ENCODE measurements at places on chromosomes 2 and 18. TPM values are rescaled to one million over a fixed set of nuclear protein-coding genes. Genes with fewer than 3 reads are reported as not detected.

The IL1B gene
- polyA plus RNA-seq, result not detected

The WNT10A gene
- not detected for polyA plus RNA-seq

DNA sequence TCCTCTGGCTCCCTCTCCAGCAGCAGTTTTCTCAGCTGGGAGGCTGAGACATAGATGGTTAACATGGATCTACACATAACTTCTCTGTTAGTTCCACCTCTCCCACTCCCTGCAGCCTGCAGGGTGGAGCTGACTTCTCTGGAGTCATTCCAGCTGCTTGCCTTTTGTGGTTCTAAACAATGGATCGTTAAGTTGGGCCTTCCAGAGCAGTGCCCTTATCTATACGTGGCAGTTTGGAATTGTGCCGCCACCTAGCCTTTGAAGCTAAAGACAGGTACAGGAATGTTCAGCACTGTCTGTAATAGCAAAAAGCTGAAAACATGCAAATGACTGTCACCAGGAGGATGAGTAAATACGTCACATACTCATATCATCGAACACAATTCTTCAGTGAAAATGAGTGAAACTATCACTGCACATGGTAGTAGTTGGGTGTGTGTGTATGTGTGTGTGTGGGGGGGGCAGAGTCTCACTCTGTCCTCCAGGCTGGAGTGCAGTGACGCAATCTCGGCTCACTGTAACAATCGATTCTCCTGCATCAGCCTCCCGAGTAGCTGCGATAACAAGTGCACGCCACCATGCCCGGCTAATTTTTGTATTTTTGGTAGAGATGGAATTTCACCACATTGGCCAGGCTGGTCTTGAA, 50.3 kb downstream of the SH2D6 start:
- H3K4me3 ChIP-seq, result no peak overlapping the region
- H3K27me3 ChIP-seq, result no peaks in the 10 kb centered on the region
- peaks cover 8% of the 10 kb centered on the region for H3K4me1 ChIP-seq
- H3K36me3 ChIP-seq, result no peaks in the 10 kb centered on the region
- peak; percentile 21 for DNase-seq

GRCh38 chr2:215572341-215572848, 136.5 kb upstream of the FN1 start:
- H3K27ac ChIP-seq, result no peak overlapping the region
- no peaks in the 10 kb centered on the region for H3K27me3 ChIP-seq
- no peaks in the 10 kb centered on the region for H3K36me3 ChIP-seq
- no peak for DNase-seq
- no peaks in the 10 kb centered on the region for H3K4me1 ChIP-seq
- no peak overlapping the region for H3K4me3 ChIP-seq

- H3K4me3 ChIP-seq, result no peak overlapping the region
- H3K27me3 ChIP-seq, result no peaks in the 10 kb centered on the region
- H3K4me1 ChIP-seq, result no peaks in the 10 kb centered on the region
- no peak overlapping the region for H3K27ac ChIP-seq
- H3K36me3 ChIP-seq, result no peaks in the 10 kb centered on the region
- no peak for DNase-seq
Measured at GRCh38 chr2:168159754-168160585, 87.4 kb downstream of the STK39 start.

The UGT1A8 gene
- polyA plus RNA-seq, result 0.03 TPM

The GALR1 gene
- 0.09 TPM for polyA plus RNA-seq

DNA sequence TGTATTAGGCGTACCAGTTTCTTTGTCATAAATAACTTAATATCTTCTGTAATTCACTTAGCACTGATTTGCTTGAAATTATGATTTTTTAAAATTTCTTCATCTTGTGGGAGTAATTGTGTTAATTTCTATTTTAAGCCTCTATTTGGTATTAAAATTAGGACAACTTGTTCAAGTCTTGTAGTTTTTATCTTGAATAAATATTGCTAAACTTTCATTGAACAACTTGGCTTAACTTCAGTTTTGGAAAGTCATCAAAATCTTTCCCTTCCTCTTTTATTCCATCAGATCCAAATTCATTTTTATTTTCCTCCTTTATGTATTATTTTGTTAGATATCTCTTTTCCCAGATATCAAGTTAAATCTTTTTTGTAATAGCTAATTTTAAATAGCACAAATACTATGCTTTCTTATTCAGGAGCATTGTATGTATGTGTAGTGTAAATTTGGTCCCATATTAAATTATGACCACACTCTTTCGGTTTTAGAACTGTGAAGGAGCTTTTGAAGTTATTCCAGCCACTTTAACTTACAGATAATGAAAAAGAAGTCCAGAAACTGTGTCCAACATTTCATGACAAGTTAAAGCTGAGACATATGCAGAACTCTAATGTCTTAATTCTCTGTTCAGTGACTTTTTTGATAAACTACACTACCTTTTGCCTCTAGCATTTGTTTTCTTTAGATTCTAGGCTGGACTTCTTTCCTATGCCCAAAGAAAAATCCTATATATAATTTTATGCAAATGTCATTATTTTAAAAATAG, 31.7 kb upstream of the NT5C1B start:
- H3K27ac ChIP-seq, result no peak overlapping the region
- H3K4me1 ChIP-seq, result no peaks in the 10 kb centered on the region
- no peaks in the 10 kb centered on the region for H3K36me3 ChIP-seq
- H3K4me3 ChIP-seq, result no peak overlapping the region
- H3K27me3 ChIP-seq, result no peaks in the 10 kb centered on the region

DNA sequence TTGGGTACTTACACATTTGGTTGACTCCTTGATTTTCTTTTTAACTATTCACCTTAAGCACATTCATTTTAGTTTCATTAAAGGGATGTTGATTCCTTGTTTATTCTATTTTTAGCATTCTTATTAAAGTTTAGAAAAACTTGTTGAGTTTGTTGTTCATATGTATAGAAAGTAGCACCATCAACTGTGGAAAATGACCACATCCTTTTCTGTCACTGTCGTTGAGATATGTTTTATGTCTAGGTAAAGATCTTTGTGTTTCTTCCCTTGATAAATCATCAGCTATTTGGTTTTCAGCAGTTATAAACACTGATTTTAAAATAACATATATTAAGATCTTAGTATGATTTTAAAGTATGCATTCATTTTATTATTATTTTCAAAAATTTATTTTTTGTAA, 25.1 kb downstream of the SLC39A10 start:
- peaks cover 10% of the 10 kb centered on the region for H3K36me3 ChIP-seq
- no peak for DNase-seq
- H3K27me3 ChIP-seq, result peaks cover 1% of the 10 kb centered on the region
- H3K27ac ChIP-seq, result no peak overlapping the region
- no peak overlapping the region for H3K4me3 ChIP-seq

- H3K4me1 ChIP-seq, result no peaks in the 10 kb centered on the region
- H3K27me3 ChIP-seq, result peaks cover 56% of the 10 kb centered on the region
- no peaks in the 10 kb centered on the region for H3K36me3 ChIP-seq
- H3K27ac ChIP-seq, result no peak overlapping the region
Measured at GRCh38 chr2:120477831-120478481, 132.0 kb downstream of the INHBB start.

DNA sequence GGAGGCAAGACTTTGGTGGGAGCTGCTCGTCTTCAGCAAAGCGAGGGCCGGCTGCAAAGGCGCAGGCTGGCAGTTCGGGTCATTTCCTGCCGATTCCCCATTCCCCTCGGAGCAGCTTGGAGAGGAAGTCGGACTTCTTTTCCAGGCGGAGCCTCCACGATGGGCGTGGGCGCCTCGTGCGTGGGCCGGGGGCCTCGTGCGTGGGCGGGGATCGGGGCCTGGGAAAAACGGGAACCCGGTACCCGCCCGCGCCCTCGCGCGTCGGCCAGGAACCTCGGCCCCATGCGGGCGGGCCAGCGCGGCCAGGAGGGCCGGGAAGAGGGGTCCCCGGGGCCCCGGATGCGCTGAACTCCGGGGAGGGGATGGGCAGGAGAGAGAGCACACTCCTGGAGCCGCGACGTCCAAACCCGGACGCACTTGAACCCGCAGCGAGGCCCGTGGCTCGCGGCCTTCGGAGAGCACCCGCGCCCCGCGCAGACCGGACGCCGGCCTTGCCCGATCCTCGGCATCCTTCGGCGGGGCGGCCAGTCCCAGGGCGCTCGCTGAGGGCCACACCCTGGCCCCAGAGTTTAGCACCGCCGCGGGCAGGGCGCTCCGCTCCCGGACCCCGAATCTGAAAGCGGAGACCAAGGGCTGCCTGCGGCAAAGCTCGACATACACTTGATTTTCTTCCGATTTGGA, 368.4 kb downstream of the MTX2 start:
- H3K27me3 ChIP-seq, result peaks cover 12% of the 10 kb centered on the region
- no peak overlapping the region for H3K27ac ChIP-seq
- H3K36me3 ChIP-seq, result no peaks in the 10 kb centered on the region

The ICOS gene
- not detected for polyA plus RNA-seq

GRCh38 chr2:1709946-1710560, 34.3 kb downstream of the PXDN start:
- no peak for DNase-seq
- H3K27me3 ChIP-seq, result no peaks in the 10 kb centered on the region
- peaks cover 9% of the 10 kb centered on the region for H3K4me1 ChIP-seq
- no peaks in the 10 kb centered on the region for H3K36me3 ChIP-seq

The TXNDC9 gene
- polyA plus RNA-seq, result 9.5 TPM

The EVX2 gene
- polyA plus RNA-seq, result not detected

GRCh38 chr2:15170070-15170775, 390.9 kb downstream of the NBAS start:
- DNase-seq, result no peak
- no peaks in the 10 kb centered on the region for H3K36me3 ChIP-seq
- H3K4me3 ChIP-seq, result no peak overlapping the region
- no peak overlapping the region for H3K27ac ChIP-seq
- no peaks in the 10 kb centered on the region for H3K4me1 ChIP-seq

- H3K4me1 ChIP-seq, result no peaks in the 10 kb centered on the region
- H3K4me3 ChIP-seq, result no peak overlapping the region
- no peaks in the 10 kb centered on the region for H3K27me3 ChIP-seq
Measured at GRCh38 chr2:133434959-133435668, 133.1 kb downstream of the NCKAP5 start.

- no peak overlapping the region for H3K27ac ChIP-seq
- DNase-seq, result no peak
- no peaks in the 10 kb centered on the region for H3K36me3 ChIP-seq
- H3K4me1 ChIP-seq, result no peaks in the 10 kb centered on the region
- H3K4me3 ChIP-seq, result no peak overlapping the region
Measured at GRCh38 chr2:196336715-196337114, 165.3 kb upstream of the STK17B start.

The VWC2L gene
- not detected for polyA plus RNA-seq

The FBXO36 gene
- polyA plus RNA-seq, result 3.4 TPM

The NR4A2 gene
- polyA plus RNA-seq, result 0.15 TPM

The CKAP2L gene
- polyA plus RNA-seq, result 1.6 TPM

- DNase-seq, result no peak
- no peaks in the 10 kb centered on the region for H3K4me1 ChIP-seq
- no peaks in the 10 kb centered on the region for H3K27me3 ChIP-seq
Measured at GRCh38 chr2:197183355-197183754, 127.2 kb downstream of the ANKRD44 start.

GRCh38 chr18:3578621-3579020, 128.6 kb downstream of the TGIF1 start:
- H3K36me3 ChIP-seq, result no peaks in the 10 kb centered on the region
- H3K4me3 ChIP-seq, result no peak overlapping the region
- H3K27ac ChIP-seq, result no peak overlapping the region
- peaks cover 4% of the 10 kb centered on the region for H3K4me1 ChIP-seq

- no peaks in the 10 kb centered on the region for H3K36me3 ChIP-seq
- 0 out of 2 replicates have a peak, but pooled peaks cover 4% of the 10 kb centered on the region for H3K4me1 ChIP-seq
- peak overlapping the region; percentile 85 for H3K4me3 ChIP-seq
- peak; percentile 64 for DNase-seq
Measured at GRCh38 chr2:69012310-69013141, 453 bp upstream of the ANTXR1 start.

GRCh38 chr2:239312081-239312511, 88.7 kb downstream of the HDAC4 start:
- DNase-seq, result no peak
- no peaks in the 10 kb centered on the region for H3K4me1 ChIP-seq

GRCh38 chr2:112636605-112637288, 9.0 kb upstream of the SLC20A1 start:
- no peak for DNase-seq
- H3K36me3 ChIP-seq, result no peaks in the 10 kb centered on the region
- H3K4me1 ChIP-seq, result 0 out of 2 replicates have a peak, but pooled peaks cover 2% of the 10 kb centered on the region
- H3K4me3 ChIP-seq, result no peak overlapping the region
- no peaks in the 10 kb centered on the region for H3K27me3 ChIP-seq

The COLEC12 gene
- 0.47 TPM for polyA plus RNA-seq

The CIB4 gene
- not detected for polyA plus RNA-seq

The ST6GAL2 gene
- 4.5 TPM for polyA plus RNA-seq

- H3K27me3 ChIP-seq, result no peaks in the 10 kb centered on the region
- no peak overlapping the region for H3K4me3 ChIP-seq
- H3K36me3 ChIP-seq, result no peaks in the 10 kb centered on the region
- no peak for DNase-seq
- no peaks in the 10 kb centered on the region for H3K4me1 ChIP-seq
Measured at GRCh38 chr2:28206762-28207161, 185.9 kb upstream of the FOSL2 start.

The FEV gene
- not detected for polyA plus RNA-seq

- H3K27me3 ChIP-seq, result no peaks in the 10 kb centered on the region
- no peaks in the 10 kb centered on the region for H3K4me1 ChIP-seq
- H3K4me3 ChIP-seq, result no peak overlapping the region
Measured at GRCh38 chr2:151568501-151568900, 158.8 kb downstream of the RIF1 start.

GRCh38 chr2:102271844-102272243, 39.5 kb upstream of the IL1RL1 start:
- no peaks in the 10 kb centered on the region for H3K36me3 ChIP-seq
- H3K27ac ChIP-seq, result no peak overlapping the region
- no peaks in the 10 kb centered on the region for H3K4me1 ChIP-seq
- H3K27me3 ChIP-seq, result no peaks in the 10 kb centered on the region

GRCh38 chr2:238802957-238803356, 44.9 kb upstream of the TWIST2 start:
- H3K4me1 ChIP-seq, result no peaks in the 10 kb centered on the region
- no peak overlapping the region for H3K4me3 ChIP-seq
- DNase-seq, result no peak
- H3K27ac ChIP-seq, result no peak overlapping the region

The RAB27B gene
- polyA plus RNA-seq, result 0.05 TPM

The RGPD3 gene
- polyA plus RNA-seq, result 0.08 TPM

DNA sequence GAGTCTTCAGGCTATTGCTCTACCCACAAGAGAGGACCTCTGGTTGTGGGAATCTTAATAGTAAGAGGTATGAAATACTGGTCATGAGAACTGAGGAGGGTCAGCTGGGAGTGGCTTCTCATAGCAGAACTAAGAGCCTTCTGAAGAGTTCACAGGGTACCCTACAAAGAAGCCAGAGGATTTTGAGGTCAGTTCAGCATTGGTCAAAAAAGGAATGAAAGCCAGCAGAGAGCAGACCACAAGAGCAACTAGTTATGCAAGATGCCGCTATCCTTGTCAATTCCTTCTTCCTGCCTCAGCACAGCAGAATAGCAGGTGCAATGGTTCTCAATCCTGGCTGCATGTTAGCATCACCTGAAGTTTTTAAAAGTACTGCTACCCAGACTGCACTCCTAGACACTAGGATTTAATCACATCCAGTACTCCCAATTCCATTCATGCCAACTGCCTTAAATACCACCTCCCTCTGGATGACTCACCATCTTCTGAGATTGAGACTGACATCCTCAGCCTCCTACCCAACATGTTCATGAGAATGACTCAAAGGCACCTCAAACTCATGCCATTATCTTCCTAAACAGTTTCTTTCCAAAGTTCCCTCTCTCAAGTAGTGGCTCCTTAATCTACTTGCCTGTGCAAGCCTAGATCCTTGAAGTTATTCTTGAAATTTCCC, 81.0 kb upstream of the RBMS1 start:
- DNase-seq, result no peak
- no peaks in the 10 kb centered on the region for H3K4me1 ChIP-seq
- H3K4me3 ChIP-seq, result no peak overlapping the region
- H3K36me3 ChIP-seq, result no peaks in the 10 kb centered on the region

- no peaks in the 10 kb centered on the region for H3K4me1 ChIP-seq
- DNase-seq, result peak; percentile 72
- H3K27me3 ChIP-seq, result no peaks in the 10 kb centered on the region
- peaks cover 11% of the 10 kb centered on the region for H3K36me3 ChIP-seq
- no peak overlapping the region for H3K4me3 ChIP-seq
- H3K27ac ChIP-seq, result no peak overlapping the region
Measured at GRCh38 chr2:3536682-3537632, 17.6 kb upstream of the ADI1 start.
